AG08395 (cell line): ENCODE measurements at places on chromosomes 16 and 17.

DNA sequence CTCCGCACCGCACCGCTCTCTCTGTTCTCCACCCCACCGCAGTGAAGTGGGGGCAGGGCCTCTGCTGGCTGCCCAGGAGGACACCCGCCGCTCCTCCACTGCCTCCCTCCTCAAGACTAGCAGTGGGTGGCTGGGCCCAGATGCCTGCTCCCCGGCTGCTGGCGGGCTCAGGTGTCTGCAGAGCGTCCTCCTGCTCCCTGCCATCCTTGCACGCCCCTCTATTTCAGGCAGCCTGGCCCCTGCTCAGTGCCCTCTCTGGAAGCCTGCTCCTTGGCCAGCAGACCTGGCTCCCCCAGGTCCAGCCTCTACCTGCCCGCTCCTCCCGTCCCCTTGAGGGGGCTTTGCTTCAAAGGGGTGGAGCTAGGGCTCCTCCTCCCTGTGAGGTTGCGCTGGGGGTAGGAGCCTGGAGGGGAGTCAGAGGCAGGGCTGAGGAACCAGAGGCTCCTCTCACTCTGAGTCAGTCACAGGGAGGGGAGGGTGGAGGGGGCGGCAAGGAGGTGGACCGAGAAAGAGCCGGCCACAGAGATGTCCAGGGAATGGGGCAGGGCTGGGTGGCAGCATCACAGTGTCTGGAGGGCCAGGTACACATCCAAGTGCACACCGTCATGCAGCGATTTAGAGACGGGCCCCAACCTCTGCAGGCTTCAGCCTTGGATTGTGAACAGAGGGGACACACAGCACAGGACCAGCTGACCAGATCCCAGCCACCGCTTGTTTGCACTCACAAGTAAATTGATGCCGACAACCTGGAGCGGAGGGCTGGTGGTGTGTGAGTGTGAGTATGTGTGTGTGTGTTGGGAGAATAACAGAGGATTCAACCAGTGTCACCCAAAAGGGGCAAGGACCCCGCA, 9.8 kb upstream of the TMEM92 start:
- peak; percentile 79 for DNase-seq

DNA sequence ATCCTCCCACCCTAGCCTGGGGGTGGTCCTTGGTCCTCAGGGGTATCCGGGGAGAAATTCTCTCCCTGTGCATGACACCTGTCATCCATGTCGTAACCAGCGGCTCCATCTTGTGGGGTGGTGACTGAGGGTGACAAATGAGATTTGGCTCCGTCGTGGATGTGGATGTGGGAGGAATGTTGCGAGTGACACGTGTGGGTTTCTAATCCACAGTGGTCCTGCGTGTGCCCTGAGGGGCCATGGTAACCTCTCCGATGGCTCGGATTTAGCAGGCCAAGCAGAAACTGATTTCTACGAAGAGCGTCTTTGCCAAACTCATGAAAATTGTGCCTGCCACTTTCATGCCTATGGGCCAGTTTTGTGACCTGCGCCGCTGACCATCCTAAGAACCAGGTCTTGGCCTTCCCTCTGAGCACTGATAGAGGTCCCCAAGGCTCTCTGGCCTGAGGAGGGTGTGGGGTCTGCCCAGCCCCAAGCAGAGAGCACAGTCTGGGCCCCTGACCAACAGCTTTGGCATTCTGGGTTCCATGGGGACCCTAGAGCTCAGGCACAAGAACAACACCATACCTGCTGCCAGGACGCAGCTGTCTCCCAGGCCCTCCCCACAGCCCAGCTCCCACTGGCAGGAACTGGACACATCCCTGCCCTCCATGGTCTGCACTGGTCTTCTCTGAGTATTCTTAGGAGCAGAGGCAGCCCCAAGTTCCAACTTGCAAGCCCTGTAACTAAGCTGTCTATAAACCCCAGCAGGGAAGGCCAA, 79.0 kb downstream of the AMFR start:
- DNase-seq = no peak

- DNase-seq = no peak
Observed at GRCh38 chr17:14119546-14119945, 50.2 kb downstream of the COX10 start.

DNA sequence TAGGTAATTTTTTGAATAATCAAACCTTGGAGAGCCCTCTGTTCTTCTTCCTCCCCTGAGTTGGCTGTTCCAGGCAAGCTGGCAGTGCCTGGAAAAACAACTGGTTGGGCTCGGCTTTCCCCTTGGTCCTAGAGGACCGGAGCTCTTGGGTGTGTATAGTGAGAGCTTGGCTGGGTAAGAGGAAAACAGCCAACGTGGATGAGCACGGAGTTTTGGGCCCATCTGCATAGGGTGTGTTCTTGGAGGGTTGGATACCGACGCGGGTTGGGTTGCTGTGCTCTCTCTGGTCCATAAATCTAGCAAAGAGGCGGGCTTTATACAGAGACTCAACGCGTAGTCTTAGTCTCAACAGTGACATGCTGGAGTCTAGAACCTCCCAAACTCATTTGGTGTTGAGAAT, 23.2 kb downstream of the ITGB3 start:
- DNase-seq = peak; percentile 83
